Right kidney (tissue), 9 donors: ENCODE measurements at places on chromosomes 3 and 15.
A peak's percentile ranks its signal among the peaks of the same experiment; 100 is the strongest.

- DNase-seq: no peak
Measured at GRCh38 chr15:69610277-69610676, 157.7 kb downstream of the RPLP1 start.

- DNase-seq: no peak
Measured at GRCh38 chr3:98440283-98440682, 22.7 kb upstream of the OR5K1 start.

DNA sequence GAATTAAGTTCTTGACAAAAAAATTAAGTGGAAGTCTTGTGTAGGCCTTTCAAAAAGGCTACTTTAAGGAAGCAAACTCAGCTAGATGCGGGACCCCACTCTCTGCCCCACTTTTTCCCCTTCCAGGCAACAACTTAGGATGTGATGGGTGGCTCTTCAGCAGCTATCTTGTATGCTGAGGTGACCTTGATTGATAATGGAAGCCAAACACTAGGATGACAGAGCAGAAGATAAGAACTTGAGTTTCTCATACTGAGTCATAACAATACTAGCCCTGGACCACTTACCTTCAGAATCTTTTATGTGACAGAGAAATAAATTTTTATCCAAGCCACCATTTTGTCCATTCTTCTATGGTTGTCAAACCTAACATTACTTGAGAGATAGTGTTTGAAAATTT lies 16.1 kb downstream of the PDCD10 start:
- no peak for DNase-seq

DNA sequence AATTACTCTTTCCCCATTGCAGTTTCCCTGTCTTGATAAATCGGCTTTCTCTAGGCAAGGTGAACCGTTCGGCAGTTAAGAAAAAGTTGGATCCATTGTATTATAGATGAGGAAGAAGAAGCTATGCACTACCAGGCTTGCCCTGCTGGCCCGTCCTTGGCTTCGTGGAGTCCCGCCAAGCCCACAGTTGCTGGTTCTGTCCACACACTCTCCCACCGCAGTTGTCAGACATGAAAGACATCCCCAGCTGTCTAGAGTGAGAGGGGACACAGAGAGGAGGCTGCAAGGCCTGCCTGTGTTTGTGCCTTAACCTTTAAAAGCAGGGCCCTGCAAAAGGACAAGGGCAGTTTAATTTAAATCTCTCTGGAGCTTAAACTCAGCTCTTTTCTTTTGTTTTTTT lies 47.2 kb upstream of the PLCL2 start:
- DNase-seq: no peak

- no peak for DNase-seq
Measured at GRCh38 chr3:29978036-29978435, 628.4 kb upstream of the TGFBR2 start.

- DNase-seq: no peak
Measured at GRCh38 chr3:123453675-123454074, 4.8 kb upstream of the ADCY5 start.

DNA sequence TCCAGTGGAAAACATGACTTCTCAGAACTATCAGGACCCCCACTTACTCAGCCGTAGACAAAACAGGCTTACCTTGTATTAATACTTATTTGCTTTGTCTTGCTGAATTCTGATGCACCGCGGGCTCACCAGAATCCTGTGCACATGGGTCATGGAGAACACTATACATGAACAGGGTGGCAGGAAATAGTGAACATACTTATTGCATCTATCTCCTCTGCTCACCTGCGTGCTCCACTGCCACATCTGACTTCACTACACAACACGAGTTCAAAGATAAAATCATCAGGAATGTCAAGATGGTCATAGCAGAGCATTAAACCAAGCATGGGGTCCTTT lies 10.7 kb upstream of the MAPK6 start:
- no peak for DNase-seq

GRCh38 chr15:51759557-51760070 lies 8.2 kb downstream of the TMOD2 start:
- no peak for DNase-seq

GRCh38 chr15:82111918-82112317 lies 66.1 kb upstream of the MEX3B start:
- no peak for DNase-seq

GRCh38 chr3:35936571-35936970 lies 297.2 kb downstream of the ARPP21 start:
- DNase-seq: no peak

- DNase-seq: no peak
Measured at GRCh38 chr3:71421475-71421819, 162.1 kb downstream of the FOXP1 start.

DNA sequence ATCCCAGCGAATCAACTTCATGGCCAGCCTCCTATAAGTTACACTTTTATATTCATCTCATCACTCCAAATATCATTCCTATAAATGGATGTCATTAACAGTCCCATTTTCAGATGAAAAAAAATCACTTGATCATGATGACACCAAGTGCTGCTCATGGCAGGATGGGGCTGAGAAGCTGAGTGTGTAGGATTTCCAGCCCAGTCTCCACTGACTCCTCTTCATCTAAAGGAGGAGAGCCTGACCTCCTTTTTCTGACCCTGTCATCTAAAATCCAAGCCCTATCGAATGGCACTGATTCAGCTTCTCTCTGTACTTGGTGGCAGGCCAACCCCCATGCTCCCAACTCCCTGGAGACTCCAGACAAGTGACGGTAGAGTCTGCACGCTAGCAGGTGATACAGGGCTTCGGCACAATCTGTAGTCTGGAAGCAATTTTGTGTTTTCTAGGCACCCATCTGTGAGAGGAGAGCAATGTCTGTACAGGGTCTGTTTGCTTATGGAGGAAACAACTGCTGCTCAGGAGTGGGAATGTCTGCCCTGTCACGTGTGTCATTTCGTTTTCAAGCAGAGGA lies 103.2 kb downstream of the EPHB1 start:
- no peak for DNase-seq

- DNase-seq: no peak
Measured at GRCh38 chr3:29690686-29691353, 409.9 kb downstream of the RBMS3 start.

DNA sequence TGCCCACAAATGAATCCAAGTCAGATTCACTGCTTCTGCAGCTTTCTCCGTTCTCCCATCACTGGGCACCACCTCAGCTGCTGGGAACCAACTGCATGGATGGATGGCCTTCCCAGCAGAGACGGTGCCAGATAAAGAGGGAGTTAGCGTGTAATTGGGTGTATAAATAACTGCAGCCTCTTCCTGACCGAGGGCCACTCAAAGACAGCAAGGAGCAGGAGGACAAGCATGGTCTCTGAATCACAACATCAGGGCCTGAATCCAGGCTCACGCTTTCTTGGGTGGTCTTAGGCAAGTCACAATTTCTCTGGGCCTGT lies 31.7 kb downstream of the TSPAN3 start:
- DNase-seq: no peak

- DNase-seq: no peak
Measured at GRCh38 chr3:54822206-54822605, 105.7 kb downstream of the LRTM1 start.

DNA sequence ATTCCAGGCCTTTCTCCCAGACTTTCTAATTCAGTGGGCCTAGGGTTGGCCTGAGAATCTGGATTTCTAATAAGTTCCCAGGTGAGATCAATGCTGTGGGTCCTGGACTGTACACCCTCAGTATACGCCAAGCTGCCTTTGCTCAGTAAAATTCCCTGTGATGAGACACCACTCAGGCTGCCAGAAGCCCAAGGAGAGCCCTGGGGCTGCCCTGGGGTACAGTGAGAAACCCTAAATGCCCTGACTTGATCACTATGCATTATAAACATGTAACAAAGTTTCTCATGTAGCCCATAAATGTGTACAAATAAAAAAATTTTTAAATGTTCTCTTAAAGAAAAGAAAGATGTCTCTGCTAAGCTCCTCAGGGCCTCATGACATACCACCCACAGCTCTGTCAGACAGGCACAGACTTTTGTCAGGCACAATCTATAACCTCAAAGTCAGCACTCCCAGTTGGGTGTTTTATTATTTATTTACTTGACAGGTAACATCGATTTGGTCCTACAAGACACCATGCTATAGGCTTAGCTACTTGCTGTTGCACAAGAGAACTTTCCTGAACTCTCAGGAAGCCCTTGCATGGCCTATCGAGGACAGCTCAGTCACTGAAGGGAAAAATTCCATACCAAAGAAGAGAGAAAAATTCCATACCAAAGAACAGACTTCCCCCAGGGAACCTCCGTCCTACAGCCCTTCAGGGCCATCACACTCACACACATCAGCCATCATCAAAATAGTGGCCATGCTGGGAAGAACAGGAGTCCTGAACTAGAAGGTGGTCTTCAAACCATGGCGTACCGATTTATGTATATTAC lies 22.7 kb downstream of the LARP6 start:
- DNase-seq: no peak

GRCh38 chr15:40190591-40190990 lies 29.7 kb downstream of the BUB1B start:
- no peak for DNase-seq

GRCh38 chr3:139935866-139936817 lies 1.2 kb downstream of the CLSTN2 start:
- DNase-seq: peak; percentile 21
